ENCODE measurements at places on chromosomes 5 and 9.

GRCh38 chr9:126604059-126605055 lies 9.4 kb upstream of the LMX1B start:
- DNase-seq, result no peak

- DNase-seq, result no peak
Measured at GRCh38 chr5:133559960-133560359, 52.4 kb downstream of the FSTL4 start.

- no peak for DNase-seq
Measured at GRCh38 chr5:131270809-131271208, 7.0 kb downstream of the CDC42SE2 start.

DNA sequence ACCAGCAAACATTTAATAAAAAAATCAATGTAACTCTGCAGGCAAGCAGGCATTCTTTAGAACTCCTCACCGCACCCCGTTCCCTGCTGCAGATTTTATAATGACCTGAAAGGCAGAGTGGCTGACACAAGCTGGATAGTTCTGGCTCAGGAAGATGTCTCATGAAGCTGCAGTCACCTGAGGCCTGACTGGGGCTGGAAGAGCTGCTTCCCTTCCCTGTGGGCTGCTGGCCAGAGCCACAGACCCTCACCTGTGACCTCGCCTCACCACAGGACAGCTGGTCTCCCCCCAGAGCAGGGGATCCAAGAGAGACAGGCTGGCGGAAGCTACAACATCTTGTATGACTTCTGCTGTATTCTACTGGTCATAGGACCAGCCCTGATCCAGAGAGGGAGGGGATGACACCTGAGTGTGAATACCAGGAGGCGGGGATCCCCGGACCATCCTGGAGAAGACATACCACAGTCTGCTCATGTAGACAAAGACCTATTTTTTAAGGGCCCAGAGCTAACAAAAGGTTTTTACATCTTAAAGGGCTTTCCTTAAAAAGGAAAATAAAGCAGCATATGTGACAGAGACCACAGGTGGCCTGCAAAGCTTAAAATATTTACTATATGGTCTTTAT lies 43.9 kb downstream of the RAPGEF1 start:
- DNase-seq, result no peak

DNA sequence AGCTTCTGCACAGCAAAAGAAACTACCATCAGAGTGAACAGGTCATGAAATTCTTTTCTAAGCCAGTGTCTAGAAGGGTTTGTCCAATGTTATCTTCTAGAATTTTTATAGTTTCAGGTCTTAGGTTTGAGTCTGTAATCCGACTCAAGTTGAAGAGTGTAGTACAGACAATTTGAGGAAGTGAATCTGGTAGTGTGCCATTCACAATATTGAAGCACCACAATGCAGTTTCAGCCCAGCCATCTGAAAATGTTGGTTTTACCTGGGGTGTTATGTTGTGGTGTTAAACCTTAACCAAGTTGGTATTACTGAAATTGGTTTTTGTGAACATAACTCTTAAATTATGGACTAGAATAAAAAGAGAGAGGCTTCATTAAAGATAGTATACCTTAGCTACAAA lies 77.2 kb downstream of the ADAMTS16 start:
- DNase-seq, result no peak

- no peak for DNase-seq
Measured at GRCh38 chr5:97165726-97166125, 17.3 kb downstream of the RIOK2 start.

GRCh38 chr5:24819841-24820240 lies 175.1 kb upstream of the CDH10 start:
- DNase-seq, result no peak

DNA sequence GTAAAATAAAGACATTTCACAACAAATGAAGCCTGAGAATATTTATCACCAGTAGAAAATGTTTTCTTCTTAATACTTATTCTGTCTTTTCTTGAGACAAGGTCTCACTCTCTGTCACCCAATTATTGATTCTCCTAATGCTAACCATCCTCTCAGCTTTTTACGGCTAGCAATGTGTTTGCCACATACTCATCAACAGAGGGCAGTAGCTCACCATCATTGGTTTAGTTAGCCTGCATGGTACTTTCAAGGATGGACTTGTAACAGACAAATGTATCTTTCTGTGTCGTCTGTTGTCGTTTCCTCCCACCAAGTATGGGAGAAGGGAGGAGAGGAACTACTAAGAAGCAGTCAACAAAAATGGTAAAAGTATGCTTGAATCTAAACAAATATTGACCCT lies 5.9 kb upstream of the ACO1 start:
- DNase-seq, result peak; percentile 2

GRCh38 chr9:115118879-115119218 lies 892 bp upstream of the TNC start:
- peak; percentile 45 for DNase-seq

- no peak for DNase-seq
Measured at GRCh38 chr5:135651156-135651555, 72.4 kb upstream of the CXCL14 start.

DNA sequence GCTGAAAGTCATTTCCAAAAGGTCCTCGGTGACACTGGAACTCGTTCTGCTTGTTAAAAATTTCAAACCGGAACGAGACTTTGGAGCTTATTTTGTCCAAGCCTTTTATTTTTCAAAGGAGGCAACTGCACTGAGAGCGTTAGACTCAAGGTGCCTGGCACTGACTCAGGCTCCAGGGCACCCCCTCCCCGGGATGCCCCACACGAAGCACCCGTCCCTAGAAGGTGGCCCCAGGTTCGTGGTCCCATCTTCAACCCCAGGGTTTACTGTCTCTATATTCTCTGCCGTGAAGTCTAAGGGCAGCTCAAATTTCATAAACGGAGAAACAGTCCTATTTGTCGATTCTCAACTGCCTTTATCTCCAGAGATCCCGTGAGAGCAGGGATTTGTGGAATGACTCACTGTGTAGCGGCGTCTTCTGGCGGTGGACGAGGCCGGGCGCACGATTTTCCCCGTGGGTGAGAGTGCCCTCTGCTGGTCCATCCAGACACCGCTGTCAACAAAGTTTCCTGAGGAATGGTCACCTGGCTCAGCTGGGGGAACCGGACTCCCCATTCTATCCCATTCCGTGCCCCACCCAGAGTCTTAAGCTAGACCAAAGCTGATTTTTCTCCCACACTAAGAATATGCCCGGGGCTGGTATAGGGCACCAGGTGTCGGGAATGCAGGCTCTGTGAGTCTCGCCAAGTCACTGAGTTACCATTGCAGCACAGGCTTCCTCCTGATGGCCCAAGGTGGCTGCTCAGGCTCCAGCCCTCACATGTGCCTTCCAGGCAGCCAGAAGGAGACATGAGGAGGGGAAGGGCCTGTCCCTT lies 27.1 kb upstream of the SLC6A19 start:
- peak; percentile 72 for DNase-seq

DNA sequence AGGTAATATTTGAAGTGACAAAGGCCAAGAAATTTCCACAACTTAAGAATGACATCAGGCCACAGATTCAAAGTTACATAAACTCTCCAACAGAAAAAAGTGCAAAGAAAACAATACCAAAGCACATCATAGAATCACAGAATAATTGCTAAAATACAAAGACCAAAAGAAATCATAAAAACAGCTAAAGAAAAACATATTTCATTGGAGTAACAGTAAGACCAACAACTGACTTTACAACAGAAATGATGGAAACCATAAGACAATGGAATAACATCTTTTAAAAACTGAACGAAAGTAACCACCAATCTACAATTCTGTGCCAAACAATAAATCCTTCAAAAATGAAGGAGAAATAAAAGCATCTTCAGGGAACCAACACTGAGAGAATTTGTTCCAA lies 38.3 kb downstream of the ZDHHC21 start:
- no peak for DNase-seq

DNA sequence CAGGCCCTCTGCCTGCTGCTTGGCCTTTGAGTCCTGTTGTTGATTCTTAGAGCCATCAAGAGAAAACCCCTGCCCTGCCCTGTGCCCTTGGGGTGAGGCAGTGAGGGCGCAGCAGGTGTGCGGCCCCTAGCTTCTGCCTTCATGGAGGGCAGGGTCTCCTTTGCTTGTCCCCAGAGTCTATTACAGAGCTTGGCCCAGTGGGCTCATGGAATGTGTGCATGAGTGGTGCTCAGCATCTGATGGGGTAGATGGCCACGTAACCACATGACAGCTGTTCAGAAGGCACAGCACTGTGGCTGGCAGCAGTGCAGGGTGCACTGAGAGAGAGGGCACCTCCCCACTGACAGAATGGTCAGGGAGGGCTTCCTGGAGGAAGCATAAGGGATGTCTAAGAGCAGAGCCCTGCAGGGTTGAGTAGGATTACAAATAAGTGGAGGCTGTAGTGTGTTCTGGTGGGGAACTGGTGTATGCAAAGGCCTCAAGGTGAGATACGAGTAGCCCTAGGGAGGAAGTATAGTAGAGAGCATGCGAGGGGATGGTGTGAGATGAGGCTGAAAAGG lies 70.8 kb downstream of the MACROH2A1 start:
- no peak for DNase-seq

- DNase-seq, result no peak
Measured at GRCh38 chr9:123453831-123454321, 97.9 kb downstream of the CRB2 start.

DNA sequence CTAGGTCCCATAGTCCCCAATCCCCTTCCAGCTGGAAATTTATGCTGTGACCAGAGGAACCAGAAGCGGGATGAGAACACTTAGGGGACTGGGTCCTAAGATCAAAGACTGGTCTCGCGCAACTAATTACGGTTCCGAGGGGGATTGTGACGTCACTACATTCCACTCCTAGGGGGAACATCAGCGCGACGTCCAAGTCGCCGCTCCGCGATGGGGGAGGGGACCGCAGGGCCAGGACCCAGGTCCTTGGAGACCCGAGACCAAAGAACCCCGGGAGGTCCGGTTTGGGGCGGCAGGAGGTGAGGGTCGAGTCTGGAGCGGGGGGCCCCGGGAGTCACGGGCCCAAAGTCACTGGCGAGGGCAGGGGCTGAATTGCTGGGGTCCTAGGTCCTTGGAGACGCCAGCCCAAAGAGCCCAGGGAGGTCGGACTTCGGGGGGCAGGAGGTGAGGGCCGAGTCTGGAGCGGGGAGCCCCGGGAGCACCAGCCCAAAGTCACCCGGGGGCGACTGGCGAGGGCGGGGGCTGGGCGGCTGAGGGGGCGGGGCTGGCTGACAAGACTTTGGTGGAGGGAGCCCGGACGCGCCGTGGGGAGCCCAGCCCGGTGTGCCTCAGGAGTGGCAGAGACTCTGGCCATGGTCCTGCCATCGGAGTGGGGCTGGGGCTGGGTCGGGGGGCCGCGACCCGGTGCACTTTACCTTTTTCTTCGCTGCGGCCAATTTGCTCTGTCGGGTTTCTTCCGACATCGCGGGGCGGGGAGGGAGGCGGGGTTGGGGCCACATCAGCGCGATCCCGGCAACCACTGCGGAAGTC lies at the start of gene GOLGA2:
GOLGA2 (minus strand) TSS at position 810 of the 810 bp plus-strand sequence; CDS start at position 779, 31 bp downstream.
- no peak for DNase-seq

DNA sequence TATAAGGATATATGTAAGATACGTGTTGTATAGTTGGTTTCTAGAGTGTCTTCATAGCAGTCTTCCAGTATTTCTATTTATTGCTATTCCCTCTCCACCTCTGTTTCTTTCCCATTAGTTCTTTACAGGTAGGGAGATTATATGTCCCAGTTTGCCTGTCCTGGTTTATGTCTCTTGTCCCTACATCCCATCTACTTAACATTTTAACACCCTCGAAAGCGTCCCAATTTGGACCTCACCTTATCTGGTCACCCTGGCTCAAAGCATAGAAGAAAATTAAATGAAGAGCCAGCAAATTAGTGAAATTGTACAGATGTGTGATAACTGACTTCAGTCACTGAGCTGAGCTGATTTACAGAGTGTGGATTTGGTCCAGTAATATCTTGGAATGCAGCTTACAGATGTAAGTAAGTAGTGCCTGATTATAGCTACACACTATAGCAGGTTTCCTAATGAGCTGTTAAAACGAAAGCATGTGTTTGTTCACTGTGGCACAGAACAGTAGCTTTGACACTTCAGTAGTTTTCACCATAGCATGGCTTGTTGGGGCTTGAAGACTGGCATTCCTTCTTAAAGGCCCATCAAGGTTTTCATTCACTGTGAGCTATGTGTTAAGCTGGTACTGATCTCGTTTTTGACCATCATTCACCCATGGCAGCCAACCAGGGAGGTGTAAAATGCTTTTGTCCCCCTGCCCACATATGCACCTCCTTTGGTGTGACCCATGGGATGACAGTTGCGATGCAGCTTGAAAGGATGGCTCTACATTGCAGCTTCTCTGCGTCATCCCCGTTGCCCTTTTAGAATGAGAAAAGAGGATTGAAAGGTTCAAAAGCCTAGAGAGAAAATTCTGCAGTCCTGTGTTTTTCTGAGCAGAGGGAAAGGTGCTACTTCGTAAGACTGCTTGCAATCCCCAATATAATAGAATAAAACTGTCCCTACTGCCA lies 192.1 kb upstream of the DMRT1 start:
- no peak for DNase-seq

DNA sequence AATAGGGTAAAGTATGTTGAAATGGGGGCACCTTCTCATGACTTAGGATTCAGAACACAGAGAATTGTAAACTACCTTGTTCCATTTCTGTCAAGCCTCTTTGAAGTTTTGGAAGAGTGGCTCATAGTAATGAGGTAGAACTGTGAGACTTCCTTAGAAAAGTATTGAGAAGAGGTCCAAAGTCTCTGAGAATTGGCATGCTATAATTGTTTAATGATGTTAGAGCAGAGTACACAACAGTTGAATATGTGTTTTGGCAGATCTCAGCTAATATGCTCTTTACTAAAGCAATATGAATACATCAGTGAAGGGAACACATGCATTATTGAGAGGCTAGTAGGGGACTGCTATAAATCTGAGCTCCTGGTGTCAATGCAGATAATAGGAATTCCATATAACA lies 579.4 kb upstream of the RIOK2 start:
- no peak for DNase-seq

DNA sequence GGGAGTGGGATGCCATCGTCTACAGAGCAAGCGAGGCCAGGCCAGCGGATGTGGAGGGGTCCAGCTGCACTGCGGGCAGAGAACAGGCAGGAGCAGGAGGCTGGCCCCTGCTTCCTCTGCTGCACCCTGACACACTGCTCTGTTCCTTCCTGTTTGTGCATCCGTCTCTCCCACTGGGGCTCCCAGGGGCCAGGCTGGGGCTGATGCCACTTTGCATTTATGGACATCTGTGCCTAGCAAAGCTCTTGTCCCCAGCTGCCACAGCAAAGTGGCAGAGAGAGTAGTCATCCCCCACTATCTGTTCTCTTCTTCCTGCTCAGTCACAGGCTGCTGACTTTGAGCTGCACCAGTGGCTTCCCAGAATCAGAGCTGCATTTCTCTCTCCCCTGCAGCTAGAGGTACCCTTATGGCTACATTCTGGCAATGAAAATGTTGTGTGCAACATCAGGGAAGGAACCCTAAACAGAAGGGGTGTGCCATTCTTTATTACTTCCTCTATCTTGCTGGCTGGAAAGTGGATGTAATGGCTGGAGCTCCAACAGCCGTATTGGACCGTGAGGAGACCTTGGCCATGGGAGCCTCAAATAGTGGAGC lies 4.2 kb upstream of the NINJ1 start:
- no peak for DNase-seq
